ENCODE measurements at places on chromosomes 11 and 22.

DNA sequence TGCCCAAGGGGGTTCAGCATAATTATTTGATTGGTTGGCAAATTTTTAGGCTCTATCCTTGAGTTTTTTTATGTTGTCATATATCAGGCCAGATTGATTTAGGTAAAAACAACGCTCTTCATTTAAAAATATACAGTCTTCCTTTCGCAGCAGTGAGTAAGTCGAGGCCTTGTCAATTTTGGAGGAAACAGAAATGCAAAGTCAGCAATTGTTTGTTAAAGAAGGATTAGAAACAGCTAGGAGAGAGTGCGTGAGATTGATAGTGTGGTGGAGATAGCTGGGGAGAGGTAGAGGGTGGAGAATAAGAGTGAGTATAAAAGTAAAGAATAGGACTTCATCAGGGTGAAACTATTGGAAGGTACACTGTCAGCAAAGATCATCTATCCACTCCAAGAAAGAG lies 830.8 kb downstream of the LUZP2 start:
- no peak for DNase-seq

DNA sequence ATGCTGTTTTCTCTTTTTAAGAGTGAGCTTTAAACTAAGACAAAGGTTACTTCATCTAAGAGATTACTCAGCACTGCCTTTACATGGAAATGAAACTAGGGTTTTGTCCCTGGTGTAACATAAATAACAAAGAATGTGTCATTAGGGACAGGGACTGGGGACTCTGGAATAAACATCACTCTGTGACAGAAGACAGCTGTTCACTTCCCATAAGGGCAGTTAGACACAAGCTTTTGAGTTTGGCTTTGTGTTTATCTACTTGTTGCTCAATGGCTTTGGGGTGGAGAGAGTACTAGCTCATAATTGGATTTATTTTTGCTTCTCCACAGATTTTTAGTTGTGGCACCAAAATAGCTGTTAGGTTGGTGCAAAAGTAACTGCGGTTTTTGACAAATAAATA lies 154.5 kb downstream of the OR4C45 start:
- no peak for DNase-seq

DNA sequence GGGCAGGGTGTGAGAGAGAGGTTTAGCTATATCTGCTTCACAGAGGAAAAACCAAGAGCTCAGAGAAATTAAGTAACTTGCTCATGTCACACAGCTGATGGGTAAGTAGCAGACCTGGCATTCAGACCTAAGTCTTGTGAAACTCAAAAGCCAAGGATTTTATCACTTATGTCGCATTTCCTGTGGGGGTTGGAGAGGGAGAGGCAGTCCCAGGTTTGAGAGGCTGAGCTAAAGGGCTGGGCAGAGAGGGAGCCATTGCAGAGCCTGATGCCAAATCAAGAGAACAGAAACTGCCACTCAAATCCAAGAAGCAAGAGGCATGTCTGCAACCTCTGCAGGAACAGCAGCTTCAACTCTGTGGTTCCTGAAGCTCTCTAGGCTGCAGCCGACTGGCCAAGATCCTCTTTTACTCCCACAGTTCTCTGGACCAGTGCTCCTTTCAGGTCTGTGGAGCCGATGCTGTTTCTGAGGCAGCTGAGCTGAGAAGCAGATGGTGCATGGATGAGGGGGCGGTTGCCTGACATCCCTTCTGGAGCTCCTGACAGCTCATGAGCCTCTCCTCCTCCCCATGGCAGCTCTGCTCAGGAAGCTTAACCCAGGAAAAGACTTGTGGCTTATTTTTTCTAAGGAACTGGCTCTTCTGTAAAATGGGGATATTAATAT lies 47.6 kb upstream of the NAV2 start:
- DNase-seq = no peak

DNA sequence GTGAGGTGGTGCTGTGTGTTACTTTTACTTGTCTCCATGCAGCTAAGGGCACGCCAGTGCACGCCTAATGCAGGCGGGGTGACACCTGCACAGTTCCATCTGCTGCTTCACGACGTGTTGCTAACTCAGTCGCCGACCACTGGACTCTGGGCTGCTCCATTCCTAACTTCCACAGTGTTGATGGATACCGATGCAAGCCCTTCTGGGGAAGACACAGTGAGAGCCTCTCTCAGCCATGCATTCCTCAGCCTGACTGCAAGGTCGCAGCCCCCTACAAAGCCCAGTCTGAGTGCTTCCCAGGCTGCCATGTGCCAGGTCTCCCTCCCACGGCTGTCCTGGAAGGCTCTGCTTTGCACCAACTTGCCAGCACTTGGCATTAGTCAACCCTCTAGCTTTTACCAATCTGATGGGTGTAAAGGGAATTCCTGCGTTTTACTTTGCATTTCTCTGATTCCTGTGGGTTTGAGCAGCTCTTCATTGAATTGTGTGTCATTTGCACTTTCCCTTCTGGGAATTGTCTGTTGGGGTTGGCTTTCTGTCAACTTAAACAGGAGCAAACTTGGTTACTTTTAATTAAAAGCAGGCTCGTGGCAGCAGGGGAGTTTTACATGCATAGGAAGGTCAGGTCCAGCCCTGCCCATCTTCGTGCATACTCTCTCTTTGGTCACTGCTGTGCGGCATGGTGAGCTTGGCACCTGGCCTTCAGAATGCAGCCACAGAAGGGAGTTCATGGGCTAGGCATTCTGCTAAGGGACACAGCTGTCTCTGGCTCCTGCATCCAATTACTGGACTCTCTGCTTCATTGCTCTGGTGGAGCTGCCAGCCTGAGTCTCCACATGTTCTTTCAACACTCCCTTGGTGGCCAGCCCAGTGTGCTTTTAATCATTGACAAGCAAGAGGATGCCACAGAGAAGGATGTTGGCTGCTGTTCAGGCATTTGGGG lies 34.6 kb upstream of the SHANK2 start:
- peak; percentile 5 for DNase-seq

DNA sequence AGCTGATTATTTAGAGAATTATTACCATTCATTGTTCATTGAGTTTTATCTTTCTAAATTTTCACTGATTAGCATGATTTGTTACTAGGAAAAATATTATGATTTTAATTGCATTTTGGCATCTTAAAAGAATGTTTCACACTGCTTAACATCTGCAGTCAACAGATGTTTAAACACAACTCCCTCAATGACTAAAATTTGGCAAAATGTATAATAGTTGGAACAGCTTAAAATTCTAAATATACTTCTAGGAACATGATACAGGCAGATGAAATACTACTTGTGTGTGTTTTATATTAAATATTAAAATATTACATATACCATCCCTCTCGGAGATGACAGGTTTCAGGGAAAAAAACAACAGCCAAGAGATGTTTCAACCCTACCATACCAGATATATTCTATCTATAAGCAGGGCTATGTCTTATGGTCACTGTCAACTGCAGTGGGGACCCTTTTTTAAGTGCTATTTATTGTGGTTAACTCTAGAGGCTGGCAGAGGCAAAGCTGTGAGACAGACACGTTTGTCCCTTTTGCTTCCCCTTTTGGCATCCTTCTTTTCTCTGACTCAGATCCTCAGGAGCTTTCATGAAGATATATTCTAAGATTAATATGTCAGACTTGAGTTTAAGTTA lies 81.9 kb downstream of the BDNF start:
- no peak for DNase-seq

- DNase-seq = no peak
These were observed 96.0 kb upstream of the BDNF start for GRCh38 chr11:27795955-27796861.

DNA sequence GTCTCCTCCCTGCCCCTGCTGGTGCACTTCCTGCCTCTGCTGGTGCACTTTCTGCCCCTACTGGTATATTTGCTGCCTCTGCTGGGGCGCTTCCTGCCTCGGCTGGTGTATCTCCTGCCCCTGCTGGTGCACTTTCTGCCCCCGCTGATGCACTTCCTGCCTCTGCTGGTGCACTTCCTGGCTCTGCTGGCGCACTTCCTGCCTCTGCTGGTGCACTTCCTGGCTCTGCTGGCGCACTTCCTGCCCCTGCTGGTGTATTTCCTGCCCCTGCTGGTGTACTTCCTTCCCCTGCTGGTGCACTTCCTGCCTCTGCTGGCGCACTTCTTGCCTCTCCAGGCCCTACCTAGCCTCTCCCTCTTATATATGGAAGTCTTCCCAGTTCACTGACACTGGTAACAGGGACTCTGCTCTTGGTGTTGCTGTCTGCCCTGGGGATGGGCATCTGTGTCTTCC lies 10.1 kb downstream of the MTFP1 start:
- DNase-seq = peak; percentile 86

DNA sequence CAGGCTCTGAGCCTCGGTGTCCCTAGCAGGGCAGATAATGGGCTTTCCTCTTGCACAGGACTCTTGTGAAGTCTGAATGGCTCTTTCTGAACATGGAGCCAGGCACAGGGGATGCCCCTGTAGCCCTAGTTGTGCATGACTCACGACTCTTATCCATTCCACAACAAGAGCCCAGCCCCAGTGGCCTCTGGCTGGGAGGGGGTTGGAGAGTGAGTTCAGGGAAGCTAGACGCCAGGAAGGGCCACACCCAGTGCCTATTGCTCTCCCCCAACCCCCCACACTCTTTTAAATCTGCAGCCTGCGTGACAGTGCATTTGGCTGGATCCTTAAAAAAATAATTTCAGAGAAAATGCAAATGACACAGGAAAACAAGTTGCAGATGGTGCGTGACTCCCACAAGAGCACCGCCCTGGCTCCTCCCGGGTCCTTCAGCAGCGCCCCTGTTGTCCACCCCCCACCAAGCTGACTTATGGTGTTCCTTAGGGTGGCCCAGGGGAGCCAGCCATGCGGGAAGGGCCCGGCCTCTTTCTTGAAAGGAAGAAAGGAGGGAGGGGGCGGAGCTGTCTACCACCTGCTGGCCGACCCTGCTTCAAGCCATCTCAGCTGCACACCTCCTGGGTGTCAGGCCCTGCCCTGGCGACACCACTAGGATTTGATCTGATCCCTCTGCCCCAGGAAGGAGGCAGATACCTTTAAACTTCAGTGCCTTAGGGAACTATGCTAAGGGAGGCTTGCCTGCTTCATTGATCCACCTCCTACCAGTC lies 74.7 kb downstream of the MN1 start:
- DNase-seq = no peak

GRCh38 chr22:40541300-40541699 lies 95.2 kb downstream of the MRTFA start:
- DNase-seq = no peak

DNA sequence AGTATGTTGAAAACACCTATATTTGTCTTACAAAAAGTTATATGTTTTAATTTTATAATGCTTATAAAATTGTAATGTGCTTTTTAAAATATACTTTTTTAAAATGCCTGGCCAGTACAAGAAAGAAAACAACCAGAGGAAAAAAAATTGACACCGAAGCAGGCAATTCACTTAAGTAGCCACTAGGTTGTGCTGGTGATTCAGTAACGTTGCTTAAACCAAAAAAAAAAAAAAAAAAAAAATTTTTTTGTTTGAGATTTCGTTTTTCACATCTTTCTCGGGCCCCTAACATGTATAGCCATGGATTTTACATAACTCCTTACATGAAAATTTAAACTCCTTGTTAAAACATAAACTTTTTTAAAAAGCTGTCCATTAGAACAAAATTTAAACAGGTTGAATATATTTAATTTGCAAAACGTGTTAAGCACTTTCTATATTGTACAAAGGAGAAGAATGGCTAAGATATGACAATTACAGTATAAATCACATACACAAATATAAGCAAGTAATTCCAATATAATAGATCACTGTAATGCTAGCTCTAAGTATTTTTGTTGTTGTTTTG lies 9.2 kb downstream of the OR8B4 start:
- no peak for DNase-seq

DNA sequence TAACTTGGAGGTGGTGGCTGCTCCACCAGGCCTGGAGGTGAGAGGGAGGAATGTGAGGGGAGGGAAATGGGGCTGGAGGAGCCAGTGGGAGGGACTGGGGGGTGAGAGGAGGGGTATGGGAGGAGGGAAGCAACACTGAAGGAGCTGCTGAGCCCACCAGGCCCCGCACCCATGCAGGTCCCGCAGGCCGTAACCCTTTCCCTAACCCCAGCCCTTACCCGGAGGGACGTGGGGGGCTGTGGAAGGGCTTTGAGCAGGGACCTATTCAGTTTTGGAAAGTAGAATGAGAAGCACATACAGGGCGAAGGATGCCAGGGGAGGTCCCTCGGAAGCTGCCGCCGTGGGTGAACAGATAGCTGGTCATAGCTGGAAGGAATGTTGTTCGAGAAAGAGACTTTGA lies 33.9 kb upstream of the CRYBB3 start:
- DNase-seq = no peak

DNA sequence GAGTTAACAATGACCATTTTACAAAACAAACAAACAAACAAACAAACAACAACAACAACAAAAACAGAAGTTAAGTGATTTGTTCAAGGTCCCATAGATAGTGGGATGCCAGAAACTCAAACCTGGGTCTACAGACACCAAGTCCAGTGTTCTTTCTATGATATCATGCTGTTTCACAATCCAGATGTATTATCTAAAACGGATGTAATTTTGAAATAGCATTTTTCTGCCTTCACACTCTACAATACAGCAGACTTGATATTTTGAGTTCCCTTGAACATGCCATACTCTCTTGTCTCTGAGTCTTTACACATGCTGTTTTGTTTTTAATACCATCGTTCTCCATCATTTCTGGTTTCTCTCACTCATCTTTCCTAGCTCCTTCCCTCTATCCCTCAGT lies 104.5 kb downstream of the RELT start:
- DNase-seq = no peak

DNA sequence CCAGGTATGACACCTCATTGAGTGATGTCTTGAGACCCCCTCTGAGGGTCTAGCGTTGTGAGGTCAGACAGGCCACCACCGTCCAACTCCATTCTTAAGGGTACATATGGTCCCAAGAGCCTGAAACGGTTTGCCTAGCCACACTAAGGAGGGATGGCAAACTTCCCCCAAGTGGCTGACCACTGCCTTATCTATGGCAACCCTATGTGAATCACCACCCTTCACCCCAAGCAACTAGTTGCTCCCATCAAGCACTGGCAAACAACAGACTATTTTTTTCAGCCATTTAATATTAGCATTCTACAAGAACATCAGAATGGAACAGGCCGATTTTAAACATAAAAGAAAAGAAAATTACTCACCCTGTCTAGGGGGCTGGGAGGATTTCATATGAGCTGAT lies 22.8 kb downstream of the THOC5 start:
- DNase-seq = no peak

GRCh38 chr11:36376888-36377758 lies 81.0 kb downstream of the PRR5L start:
- peak; percentile 61 for DNase-seq
